Central memory CD8-positive, alpha-beta T cell (primary cell): ENCODE measurements at places on chromosomes 3 and 15.

DNA sequence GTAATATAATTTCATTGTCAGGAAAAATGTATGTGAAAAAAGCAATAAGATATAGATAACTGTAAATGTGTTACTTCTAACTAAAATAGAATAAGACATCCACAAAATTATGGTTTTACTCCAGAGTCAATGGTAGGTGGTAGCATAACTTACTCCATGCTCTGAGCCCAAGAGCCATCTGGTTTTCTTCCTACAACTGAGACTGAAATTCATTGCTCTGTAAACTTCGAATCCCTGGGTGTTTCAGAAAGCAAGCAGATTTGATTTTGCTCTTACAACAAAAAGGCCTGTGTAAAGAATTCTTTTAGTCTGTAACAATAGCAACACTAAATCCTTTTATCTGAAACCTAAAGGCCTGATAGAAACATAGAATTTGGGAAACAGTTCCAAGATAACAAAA, 805.9 kb downstream of the AGBL1 start:
- DNase-seq: no peak

- DNase-seq: no peak
Measured at GRCh38 chr15:82647045-82647834, at the start of gene CPEB1. TSS of gene CPEB1 (minus strand) at chr15:82647363. CDS start at chr15:82628459, 18,904 bp downstream.

DNA sequence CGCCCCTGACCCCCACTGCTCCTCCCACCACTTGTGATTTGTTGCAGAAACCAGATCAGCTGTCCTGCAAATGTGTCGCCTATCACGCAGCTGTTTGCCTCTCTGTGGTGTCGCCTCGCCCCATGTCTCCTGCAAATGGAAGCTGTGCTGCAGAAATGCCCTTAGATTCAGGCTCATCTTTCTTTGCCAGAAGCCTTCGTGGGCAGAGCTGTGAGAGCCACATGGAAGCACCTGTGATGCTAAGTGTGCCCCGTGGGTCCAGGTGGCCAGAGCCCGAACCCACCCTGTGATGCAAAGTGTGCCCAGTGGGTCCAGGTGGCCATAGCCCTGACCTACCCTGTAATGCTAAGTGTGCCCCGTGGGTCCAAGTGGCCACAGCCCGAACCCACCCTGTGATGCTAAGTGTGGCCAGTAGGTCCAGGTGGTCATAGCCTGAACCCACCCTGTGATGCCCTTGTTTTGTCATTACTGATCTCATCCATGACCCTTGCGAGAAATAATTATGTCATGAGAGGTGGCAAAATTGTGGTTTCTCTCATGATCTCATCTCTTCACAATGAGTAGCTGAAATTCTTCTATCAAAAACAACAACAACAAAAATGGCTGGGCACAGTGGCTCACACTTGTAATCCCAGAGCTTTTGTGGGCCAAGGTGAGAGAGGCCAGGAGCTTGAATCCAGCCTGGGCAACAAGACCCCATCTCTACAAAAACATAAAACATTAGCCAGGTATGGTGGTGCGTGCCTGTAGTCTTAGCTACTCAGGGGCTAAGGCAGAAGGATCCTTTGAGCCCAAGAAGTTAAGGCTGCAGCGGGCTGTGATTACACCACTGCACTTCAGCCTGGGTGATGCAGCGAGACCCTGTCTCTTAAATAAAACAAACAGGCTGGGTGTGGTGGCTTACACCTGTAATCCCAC, 187.4 kb downstream of the GOLGA6L6 start:
- no peak for DNase-seq

DNA sequence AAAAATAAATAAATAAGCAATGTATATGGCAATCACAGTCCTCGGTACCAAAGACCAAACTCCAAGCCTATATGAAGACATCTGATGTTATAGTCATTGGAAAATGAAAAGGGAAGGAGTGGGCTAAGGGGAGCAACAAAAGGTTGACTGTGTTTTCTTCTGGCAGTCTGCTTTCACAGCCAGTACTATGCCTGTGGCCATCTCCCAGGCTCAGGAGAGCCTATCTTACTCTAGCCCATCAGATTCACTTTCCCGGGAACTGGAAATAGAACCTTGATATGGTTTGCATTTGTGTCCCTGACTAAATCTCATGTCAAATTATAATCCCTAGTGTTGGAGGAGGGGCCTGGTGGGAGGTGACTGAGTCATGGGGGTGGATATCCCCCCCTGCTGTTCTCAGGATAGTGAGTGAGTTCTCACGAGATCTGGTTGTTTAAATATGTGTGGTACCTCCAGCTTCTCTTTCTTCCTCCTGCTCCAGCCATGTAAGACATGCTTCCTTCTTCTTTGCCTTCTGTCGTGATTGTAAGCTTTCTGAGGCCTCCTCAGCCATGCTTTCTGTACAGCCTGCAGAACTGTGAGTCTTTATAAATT, 105.3 kb downstream of the PLCH1 start:
- no peak for DNase-seq

DNA sequence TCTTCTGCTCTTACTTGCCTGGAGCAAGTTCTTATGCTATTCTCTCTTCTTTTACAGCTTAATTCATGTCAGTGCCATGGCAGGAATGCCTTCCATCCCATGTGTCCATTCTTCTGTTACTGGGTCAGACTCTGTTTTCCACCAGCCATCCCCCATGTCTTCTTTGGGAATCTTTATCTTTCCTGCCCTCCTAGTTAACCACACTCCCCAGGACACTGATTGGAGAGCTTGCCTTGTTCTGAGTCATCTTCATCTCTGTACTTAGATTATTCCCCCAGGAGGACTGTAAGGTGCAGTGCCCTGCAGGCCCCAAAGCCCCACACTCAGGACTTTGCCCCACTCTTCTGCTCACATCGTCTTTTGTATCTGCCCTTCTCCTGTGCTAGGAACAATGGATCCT, 3.6 kb downstream of the ABHD17C start:
- DNase-seq: no peak

- no peak for DNase-seq
Measured at GRCh38 chr3:183085634-183086390, 13.5 kb downstream of the MCCC1 start.

DNA sequence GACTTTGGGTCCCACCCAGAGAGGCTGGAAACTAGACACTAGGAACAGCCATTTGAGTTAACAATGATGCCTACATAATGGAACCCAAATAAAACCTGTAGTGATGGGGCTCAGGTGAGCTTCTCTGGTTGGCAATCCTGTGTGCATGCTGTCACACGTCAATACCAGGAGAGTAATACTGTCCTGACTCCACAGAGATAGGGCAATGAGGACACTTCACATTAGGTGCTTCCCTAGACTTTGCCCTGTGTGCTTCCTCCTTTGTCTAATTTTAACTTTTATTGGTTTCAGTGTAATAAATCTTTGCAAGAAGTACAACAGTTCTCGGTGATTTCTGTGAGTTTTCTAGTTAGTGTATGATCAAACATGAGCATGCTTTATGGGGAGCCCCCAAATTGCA, 281.8 kb upstream of the ARRDC4 start:
- DNase-seq: no peak

- DNase-seq: no peak
Measured at GRCh38 chr15:67550522-67550921, 8.0 kb downstream of the MAP2K5 start.

GRCh38 chr15:90933301-90933700, 952 bp upstream of the HDDC3 start:
- DNase-seq: no peak
